ENCODE measurements at places on chromosomes 12 and 14.

DNA sequence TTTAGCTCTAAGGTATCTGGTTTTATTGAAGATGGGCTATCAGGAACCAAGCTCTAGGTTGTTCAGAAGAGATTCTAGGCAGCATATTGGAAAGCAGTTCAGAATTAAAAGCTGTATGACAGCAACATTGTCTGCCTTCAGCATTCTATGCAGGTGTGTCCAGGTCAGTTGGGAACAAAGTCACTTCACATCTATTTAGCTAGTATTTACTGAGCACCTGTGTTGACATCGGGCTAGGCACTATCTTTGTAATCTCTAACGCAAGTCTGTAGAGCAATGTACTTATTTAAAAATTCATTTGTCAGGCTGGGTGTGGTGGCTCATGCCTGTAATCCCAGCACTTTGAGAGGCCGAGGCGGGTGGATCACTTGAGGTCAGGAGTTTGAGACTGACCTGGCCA, 6.8 kb upstream of the EID3 start:
- DNase-seq = no peak

DNA sequence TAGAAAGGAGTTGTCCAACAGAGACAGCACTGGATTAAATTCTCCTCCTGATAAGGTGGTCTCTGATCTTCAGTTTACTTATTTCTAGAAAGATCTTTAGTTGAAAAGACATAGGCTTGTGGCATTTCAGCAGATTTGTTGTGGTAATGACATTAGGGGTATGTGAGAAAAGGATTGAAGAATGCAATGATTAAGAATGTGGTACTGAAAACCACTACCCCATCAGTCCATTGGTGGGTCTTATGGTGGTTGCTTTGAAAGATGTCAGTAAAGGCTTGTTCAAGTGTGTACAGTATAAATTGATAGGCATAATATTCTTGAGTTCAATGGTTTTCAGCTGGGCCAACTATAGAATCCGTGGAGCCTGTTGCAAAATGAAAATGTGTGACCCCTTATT, 10.8 kb downstream of the PPFIBP1 start:
- DNase-seq = no peak

DNA sequence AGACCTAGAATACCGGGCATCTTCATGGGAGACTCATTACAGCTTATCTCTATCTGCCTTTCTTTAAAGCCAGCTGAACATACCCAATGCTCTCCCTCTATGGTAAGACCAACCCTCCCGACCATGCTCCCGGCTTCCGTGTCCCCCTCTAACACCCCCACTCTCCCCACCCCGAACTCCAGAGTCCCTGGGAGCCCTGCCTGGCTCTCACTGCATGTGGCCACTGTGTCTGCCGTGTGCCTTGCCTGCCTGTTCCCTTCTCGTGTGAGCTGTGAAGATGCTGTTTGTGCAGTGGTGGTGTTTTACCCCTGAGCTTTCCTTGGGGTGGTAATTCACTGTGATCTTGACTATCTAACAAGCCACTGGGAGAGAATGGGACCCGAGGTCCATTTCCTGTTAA, 146.4 kb upstream of the FKBP4 start:
- DNase-seq = no peak

DNA sequence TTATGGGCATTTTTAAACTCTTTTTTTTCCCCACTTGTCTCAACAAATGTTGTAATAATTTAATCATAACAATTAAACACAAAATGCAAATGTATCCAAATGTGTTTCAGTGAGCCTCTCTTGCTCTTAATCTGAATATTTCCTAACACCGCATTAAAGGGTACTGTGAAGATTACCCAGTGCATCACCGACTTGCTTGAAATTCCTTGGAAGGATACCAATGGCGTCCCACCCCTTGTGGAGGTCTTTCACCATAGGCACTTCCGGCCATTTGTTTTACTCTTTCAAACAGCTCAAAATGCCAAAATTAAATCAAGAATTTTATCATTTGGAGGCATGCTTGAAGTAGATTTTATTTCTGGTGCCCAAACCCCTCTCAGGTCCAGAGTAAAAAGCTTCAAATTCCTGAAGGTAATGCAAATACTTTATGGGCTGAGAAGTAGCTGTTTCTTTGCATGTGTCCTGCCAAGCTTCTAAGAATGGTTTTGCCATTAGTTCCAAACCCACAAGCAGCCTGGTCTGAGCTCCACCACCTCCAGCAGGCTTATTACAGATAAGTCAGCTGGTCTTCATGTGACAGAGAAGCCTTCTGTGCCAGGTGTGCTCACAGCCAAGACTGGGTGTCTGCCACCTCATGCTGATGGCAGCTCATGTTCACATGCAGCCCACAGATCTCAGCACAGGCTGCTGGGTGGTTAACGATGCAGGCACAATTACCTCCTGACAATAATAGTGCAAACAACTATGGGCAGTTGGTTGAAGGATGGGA, 16.4 kb upstream of the NUDT4 start:
- DNase-seq = peak; percentile 17

- no peak for DNase-seq
Measured at GRCh38 chr14:21902561-21903181, 229.1 kb upstream of the OR4E1 start.

- DNase-seq = no peak
Measured at GRCh38 chr12:52147367-52147963, 44.3 kb downstream of the KRT80 start.

DNA sequence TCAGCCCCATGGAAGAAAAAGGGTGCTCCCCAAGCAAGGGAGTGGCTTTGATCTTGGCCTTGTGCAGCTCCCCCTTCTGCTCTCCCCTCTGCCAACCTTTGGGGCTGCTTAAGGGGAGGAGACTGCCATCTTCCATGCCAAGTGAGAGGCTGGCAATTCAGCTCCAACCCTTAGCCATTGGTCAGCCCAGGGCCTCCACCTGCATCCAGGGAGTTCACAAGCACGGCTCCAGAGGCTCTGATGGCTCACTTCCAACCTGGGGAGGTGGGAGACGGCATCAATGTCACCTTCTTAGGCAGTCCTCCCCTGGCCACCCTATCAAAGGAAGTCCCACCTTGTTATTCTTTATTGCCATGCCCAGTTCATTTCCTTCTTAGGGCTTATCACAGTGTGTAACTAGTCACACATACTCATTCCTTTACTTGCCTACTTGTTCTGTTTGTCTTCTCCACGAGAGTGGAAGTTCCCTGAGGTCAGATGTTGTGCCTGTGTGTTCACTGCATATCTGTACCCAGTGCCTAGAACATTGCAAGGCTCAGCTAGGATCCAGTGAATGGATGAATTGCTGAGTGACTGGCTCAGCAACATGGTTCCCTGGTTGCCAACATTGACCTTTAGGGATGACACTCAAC, 5.0 kb downstream of the HDAC7 start:
- no peak for DNase-seq

DNA sequence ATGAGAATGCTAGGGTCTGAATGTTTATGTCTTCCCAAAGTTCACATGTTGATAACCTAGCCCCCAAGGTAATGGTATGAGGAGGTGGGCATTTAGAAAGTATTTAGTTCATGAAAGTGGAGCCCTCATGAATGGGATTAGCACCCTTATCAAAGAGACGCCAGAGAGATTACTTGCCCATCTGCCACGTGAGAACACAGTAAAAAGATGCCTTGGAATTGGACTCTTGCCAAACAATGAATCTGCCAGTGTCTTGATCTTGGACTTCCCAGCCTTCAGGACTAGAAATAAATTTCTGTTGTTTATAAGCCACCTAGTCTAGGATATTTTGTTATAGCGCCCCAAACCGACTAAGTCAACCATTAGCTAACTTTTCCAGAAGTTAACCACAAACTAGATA, 92.0 kb upstream of the SLC38A4 start:
- DNase-seq = no peak

DNA sequence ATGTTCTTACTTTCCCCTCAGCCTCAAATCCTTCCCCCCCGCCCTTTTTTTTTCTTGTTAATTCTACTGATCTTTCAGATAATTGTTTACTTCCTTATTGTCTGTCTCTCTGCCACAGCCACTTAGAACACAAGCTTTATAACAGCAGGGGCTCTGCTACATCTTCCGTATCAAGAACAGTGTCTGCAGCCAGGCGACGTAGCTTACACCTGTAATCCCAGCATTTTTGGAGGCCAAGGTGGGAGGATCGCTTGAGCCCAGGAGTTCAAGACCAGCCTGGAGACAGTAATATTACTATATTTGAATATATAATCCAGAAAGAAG, 5.4 kb downstream of the SOS2 start:
- peak; percentile 32 for DNase-seq

DNA sequence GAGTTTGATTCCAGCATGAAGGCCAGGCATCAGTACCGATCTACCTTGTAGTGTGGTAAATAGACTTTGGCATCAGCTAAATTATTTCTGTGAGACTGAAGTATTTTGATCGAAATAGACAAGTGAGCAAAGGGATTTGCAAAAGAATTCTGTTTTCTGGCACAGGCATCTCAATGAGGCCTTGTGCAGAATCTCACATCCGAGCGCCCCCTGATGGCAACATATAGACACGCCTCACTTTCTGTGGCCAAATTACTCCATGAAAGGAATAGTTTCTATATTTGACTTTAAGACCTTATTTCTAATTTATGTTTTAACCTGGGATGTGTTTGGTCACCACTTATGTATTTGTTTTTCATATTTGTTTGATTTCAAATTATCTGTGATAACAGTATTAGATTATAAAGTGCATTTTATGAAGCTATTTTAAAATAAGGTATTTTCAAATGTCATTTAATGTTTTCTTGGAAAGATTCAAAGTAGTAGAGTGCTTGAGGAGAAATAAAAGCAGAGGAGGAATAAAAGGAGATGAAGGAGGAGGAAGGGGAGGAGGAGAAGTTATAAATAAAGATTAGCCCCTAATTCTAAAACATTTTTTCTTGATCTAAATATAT, 731.9 kb downstream of the NRXN3 start:
- peak; percentile 65 for DNase-seq

GRCh38 chr14:100531152-100532121, 55.8 kb downstream of the BEGAIN start:
- no peak for DNase-seq

DNA sequence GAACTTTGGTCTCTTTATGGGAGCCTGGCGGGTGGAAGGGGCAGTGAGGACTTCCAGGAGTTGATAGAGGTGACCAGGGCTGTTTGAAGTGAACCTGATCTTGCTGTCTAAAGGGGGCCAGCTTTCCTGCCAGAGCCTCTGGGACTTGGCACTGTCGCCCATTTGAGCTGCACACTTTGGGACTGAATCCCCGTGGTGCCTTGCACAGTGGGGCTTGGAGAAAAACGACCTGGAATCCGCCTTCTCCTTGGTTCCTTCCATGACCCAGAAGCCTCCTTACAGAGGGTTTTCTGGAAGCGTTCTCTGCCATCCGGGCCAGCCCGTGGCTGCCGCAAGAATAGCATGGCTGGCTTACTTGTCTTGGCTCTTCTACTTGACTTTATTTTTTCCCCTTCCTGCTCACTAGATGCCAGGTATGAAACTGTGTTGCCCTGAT, 2.0 kb downstream of the RFLNA start:
- DNase-seq = no peak

GRCh38 chr14:61875483-61875882, 113.3 kb downstream of the SNAPC1 start:
- no peak for DNase-seq

DNA sequence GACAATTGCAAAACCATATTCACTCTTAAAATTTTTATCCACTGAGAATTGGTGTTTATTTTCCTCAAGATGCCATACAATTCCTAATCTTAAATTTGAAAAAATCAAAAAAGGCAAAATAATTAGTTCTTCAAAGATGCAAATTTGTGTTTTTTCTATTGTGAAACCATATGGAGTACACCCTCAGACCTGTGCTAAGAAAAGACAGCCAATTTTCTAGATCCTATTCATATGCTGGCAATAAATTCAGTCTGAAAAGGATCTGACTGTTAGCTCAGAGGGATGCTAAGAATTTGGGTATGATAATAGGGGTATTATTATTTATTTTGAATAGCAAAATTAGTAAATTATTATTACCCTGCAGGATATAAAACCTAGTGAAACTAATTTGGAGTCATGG, 476.9 kb upstream of the SYT1 start:
- no peak for DNase-seq

GRCh38 chr12:70985850-70986249, 65.3 kb upstream of the PTPRR start:
- no peak for DNase-seq

DNA sequence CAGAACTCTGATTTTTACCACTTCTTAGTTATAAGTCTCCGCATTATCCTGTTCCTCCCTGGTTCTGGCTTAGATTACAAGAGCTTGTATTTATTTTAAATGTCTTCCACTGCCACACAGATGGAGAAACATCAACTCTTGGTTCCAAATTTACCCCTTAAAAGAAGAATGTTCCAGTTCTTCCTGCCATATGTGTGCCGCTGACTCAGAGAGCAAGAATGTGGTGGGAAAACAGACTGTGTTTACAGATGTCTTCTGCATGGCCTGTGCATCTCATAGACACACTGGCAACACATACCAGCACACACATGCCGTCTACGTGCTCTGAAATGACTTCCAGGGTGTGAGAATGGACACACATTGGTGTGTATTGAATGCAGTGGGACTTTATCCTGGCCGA, 383.0 kb downstream of the LRIG3 start:
- no peak for DNase-seq

- DNase-seq = peak; percentile 79
Measured at GRCh38 chr14:24296341-24297157, 3.0 kb downstream of the DHRS1 start.

- DNase-seq = no peak
Measured at GRCh38 chr12:108530161-108530560, 15.1 kb downstream of the FICD start.

- DNase-seq = no peak
Measured at GRCh38 chr12:129009833-129010622, 156.8 kb downstream of the GLT1D1 start.

- no peak for DNase-seq
Measured at GRCh38 chr12:101039848-101040531, 170.0 kb downstream of the SLC5A8 start.

DNA sequence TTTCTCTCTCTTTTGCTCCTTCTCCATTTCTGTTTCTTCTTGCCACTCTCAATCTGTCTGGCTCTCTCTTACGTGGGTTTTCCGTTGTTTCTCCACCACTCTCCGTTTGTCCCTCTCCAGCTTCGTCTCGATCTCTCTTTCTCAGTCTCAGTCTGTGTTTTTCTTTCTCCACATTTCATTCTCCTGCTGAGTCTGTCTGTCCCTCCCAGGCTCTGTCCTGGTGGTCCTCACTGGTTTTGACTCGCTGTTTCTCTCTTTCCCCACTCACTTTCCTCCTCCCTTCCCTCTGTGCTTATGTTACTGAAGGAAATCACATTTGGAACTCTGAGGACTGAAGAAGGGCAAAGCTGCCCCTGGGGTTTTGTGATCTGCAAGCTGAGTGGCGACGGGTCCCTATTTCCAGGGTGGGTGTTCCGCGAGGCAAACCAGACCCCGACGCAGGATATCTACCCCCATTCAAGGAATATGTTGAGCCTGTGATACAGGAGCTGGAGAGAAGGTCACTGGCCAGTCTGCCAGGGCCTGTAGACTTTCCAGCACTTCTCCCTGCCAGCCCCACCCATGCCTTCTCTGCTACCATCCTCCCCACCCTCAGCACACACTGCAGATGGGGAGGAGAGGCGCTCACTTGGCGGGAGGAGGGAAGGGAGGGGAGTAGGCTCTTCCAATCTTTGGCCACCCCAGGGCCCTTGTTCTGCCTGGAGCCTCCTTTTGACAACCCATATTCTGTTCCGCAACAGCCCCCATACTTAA, 102.7 kb upstream of the MAP1LC3B2 start:
- DNase-seq = no peak

All from D341Med (cell line).